T-cell (primary cell): ENCODE measurements at places on chromosomes 1 and 21.
A peak's percentile ranks its signal among the peaks of the same experiment; 100 is the strongest.

- DNase-seq, result no peak
Observed at GRCh38 chr1:38991638-38992411, 749 bp downstream of the AKIRIN1 start.

- DNase-seq, result no peak
Observed at GRCh38 chr21:36697060-36697850, 1.7 kb upstream of the SIM2 start.

GRCh38 chr1:190754666-190755065, 277.0 kb upstream of the BRINP3 start:
- no peak for DNase-seq

- no peak for DNase-seq
Observed at GRCh38 chr1:177209357-177209756, 38.6 kb downstream of the BRINP2 start.

DNA sequence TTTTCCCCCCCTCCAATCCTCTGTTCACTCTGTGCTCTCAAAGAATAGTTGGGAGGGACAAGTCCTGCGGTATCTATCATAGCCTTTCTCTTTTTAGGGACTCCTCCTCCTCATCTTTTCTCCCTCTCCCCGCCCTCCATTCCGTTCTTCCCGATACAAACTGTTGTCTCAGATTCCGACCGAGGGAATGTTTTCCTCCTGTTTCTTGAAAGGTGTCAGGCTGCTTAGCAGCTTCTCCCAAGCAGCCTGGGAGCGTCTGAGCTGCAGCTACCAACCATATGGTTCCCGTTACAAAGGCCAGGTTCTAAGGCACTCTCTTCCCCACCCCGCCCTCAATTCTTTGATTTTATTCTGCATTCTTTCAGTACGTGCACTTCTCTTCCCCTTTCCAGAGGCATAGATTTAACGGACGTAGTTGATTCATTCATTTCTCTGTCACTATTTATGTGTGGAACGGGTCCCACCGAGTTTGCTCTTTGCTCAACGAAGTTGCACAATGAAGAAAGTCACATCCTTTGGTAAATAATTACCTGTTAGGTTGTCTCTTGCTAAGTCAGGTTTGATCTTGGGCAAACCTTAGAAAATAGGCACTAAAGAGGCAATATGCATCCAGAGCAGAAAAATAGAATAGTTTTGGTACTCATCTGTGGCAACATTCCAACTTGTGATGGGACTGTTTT, 2.8 kb downstream of the ADGRL2 start:
- DNase-seq, result no peak

- no peak for DNase-seq
Observed at GRCh38 chr1:11193376-11193775, 4.2 kb downstream of the ANGPTL7 start.

- DNase-seq, result no peak
Observed at GRCh38 chr1:173562813-173563212, 40.1 kb downstream of the SLC9C2 start.

DNA sequence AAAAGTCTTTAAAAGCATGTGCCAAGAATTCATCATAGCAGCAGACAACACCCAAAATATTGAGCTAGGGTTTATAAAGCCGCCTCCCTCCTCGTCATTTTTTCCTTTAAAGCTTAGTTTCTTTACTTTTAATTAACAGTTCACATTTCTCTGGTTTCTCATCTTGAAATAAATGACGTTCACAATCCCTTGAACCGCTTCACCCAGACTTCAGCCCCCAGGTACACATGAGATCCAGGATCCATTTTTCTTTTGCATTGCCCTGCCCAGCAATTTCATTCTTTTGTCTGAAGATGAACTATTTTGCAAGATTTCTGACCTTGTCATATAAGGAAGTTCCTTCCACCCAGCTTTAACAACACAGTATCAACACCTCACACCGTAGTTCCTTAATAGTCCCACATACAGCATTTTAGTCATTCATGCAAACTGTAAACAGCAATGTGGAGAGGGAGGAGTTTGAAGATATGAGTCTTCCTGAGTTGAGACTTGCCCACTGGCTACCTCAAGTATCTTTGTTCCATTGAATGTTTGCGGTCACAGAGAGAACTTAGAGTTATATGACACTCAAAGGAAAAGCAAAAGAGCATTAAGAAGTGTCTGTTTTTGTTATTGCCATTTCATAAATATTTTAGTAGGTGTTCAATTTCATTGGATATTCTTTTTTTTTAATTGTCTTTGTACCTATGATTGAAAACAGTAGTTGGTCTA, 35.3 kb upstream of the CACYBP start:
- peak; percentile 14 for DNase-seq

GRCh38 chr1:228541725-228542124, 54.5 kb downstream of the RNF187 start:
- no peak for DNase-seq

- no peak for DNase-seq
Observed at GRCh38 chr21:45778686-45779085, 135.2 kb downstream of the PCBP3 start.

GRCh38 chr1:237877631-237878030, 13.1 kb downstream of the ZP4 start:
- DNase-seq, result no peak

GRCh38 chr1:210582205-210582970, 253.7 kb downstream of the HHAT start:
- DNase-seq, result no peak

GRCh38 chr1:45331436-45332345, 5.0 kb downstream of the HPDL start:
- no peak for DNase-seq

GRCh38 chr1:70778934-70779333, 268.7 kb downstream of the PTGER3 start:
- DNase-seq, result no peak

DNA sequence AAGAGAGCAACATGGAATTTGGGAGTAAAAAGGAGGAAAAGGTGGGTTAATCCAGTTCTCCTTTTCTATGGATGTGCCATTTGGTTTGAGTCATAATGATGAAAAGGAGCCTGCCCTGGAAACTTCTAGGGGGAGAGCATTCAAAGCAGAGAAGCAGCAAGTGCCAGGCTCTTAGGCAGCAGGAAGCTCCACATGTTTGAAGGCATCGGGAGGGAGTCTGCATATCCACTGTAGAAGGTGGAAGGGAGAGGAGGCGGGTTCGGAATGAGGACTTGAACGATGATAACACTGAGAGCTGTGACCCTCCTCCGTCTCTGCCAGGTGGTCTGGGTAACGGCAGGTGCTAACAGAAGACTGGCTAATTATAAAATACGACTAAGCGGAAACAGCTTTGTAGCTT, 128.2 kb downstream of the RYR2 start:
- DNase-seq, result no peak

DNA sequence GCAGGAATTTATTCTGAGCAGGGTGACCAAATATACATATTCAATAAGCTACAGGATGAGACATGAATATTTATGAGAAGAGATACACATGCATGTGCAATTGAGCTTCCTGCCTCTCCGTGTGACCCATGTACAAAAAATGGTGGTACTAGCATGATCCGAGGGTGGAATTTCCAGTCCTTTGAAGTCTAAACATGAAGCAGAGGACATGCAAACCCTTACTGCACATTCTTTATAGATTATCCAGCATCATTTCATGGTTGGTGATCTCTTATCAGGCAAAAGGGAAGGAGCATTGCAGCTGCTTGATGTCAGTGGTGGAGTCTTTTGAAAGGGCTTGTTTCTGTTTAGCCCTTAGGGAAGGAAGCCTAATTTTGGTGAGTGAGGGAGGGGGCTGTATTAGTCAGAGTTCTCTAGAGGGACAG, 448.6 kb downstream of the SETD4 start:
- DNase-seq, result no peak

GRCh38 chr1:160360227-160360695, 6.6 kb upstream of the NHLH1 start:
- no peak for DNase-seq

DNA sequence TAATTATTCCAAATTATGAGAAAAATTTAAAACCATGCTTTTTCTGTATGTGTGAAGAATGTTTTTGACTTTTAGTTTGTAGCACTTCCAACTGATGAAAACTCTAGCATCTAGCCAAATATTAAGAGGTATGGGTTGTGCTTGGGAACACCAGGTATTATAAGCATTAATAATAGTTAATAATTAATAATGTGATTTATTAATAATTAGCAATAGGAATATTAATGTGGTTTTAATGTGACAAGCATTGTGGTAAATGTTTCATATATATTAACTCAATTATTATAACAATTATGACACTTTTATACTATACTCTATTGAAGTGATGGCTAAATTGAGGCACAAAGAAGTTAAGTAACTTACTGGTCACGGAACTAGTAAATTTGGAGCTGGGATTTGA, 7.9 kb downstream of the SLC30A7 start:
- no peak for DNase-seq

- DNase-seq, result no peak
Observed at GRCh38 chr1:37606481-37607263, 10.9 kb upstream of the GNL2 start.

DNA sequence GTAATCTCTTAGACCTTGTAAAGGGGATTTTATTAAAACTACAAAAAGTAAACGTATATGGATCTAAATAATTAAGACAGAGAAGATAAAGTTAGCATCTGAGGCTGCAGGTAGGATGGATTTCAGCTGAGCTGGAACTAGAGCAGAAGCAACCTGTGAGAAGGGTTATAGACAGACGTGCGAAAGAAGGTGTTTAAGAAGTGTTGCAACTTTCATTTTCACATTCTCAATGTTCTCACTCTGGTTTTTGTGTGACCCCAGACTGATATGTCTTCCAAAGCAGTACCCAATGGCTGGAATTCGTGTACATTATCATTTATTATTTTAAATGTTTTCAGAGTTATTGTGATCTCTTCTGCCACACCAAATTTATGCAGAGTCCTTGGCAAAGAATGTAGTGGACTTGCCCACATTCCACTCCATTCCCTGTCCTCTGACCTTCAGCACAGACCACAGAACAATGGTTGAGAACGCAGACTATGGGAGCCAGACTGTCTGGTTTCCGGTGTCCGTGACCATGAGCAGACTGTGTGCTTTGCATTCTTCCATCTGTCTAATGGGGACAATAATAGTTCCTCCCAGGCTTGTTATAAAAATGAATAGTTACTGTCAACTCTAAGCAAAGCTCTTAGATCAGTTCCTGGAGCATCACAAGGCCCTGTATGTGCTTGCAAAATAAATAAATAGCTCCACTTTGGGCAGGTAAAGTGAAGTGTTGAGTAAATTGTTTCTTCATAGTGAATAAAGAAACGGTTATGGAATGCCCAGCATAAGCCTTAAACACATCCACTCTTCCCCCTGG, 140.6 kb upstream of the SAMSN1 start:
- no peak for DNase-seq

DNA sequence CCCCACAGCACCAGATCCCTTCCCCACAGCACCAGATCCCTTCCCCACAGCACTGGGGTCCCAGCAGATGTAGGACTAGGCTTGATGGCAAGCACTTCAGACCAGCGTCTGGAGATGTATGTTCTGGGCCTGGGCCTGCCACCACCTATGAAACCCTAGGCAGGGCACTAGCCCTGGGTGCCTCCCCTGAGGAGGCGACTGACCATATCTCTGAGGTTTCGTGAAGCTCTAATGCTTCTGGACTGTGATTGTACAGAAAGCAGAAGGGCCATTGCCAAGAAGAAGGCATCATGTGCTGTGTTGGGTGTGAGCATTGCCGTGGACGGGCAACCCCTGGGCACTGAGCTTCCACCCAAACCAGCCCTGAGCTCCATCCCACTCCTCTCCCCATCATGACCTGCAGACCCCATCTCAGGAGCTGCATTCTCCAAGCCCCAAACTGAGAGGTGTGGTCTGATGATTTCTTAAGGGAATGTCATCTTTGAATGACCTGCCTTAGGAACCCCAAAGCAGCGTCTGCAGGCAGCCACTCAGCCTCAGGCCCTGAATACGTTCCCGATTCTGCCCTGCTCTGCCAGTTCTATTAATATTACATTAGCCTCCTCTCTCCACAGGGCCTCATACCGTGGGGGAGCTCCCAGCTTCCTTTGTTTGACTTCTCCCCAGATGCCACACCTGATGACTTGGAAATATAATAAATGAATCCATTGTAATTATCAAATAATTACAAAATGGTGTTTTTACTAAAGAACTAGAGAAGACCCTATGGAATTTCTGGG, 163.4 kb downstream of the TRIM33 start:
- DNase-seq, result no peak

DNA sequence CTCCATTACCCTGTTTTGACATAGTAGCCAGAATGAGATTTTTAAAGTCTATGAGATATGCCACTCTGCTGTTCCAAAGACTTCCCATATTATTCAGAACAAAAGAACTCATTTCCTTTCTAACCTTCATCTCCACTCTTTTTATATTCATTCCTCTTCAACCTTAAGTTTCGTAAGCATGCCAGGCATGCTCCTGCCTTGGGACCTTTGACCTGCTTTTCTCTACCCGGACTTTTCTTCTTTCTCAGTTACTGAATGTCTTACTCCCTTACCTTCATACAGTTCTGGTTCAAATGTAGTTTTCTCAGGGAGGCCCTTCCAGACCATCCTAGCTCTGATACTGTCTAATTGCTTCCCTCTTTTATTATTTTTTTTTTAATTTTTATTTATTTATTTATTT, 81.1 kb downstream of the TNNI3K start:
- DNase-seq, result no peak

DNA sequence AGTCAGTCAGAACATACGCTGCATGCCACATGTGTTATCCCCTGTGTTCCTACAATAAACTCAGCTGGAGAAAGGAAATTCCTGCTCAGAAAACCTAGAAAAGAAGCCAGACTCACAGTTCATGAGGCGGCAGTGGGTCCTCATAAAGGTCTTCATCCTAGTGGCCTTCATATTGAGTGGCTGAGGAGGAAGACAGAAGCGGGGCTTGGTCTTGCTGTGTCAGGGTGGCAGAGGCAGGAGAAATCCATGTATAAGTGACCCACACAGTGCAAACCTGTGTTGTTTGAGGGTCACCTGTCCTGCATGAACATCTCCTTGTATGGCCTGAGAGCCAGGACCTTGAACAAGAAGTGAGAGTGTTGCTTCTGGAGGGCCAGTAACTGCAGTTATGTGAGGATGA, 4.0 kb upstream of the WNT3A start:
- no peak for DNase-seq

DNA sequence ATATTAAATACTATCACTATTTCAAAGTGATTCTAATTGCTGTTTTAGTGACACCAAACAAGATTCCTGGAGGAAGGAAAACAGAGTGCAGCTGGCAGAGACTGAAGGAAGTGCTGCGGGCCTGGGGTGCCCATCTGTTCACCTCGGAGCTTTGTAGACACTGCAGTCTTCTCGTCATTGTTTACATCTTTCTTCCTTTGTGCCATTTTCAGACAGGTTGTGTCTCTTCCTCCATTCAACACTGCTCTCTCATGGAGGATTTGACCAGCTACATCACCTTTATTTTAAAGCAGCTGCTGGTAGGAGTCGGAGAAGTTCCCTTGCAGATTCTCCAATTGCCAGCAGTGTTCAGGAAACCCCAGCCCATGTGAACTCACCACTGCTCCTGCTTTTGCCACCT, 37.3 kb downstream of the ABCA4 start:
- DNase-seq, result no peak

GRCh38 chr1:155932081-155932480, 2.1 kb downstream of the KHDC4 start:
- no peak for DNase-seq
